Body of pancreas (tissue), 4 donors: ENCODE measurements at places on chromosomes 11 and 22. TPM values are rescaled to one million over a fixed set of nuclear protein-coding genes. Genes with fewer than 3 reads are reported as not detected.

Gene NRIP3
- total RNA-seq: 2.1 TPM

GRCh38 chr11:132310390-132311375 is 940.3 kb downstream of the NTM start:
- no peak for DNase-seq

Gene MMP7
- total RNA-seq: 105 TPM

Gene MMP11
- total RNA-seq: 1.0 TPM

DNA sequence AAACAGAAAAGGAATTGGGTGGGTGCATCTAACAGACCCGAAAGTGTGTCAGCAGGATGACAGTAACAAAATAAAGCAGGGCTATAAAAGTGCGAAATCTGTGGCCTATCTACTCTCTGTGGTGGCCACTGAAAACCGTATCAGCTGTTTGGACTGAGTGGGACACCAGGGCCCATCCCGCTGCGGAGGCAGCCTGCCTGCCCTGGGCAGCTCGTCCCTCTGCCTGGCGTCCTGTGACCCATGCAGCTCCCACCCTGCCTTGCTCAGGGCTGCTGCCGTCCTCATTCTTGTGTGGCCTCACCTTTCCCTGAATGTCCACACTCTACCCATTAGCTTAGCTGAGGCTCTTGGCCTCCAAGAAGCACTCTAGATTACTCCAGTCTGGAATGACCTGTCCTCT is 30.4 kb downstream of the CARS1 start:
- no peak for DNase-seq

DNA sequence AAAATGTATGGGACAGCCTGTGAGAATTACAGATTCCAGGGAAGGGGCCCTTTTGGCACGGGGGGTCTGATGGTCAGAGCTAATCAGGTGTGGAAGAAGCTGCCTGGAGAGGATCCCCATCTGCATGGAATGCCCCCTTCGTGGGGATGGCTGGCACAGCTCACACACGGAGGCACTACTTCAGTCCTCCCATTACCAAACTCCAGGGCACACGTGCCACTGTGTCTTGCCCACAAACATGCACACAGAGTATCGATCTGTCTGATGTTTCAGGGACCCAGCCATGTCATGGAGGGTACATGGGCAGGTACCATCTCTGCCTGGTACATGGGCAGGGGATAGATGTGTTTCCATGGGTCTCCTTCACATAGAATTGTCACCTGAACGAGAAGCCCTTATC is 14.7 kb downstream of the KCNQ1OT1 start:
- DNase-seq: peak; percentile 2

Gene GRAMD4
- 29.3 TPM for total RNA-seq

DNA sequence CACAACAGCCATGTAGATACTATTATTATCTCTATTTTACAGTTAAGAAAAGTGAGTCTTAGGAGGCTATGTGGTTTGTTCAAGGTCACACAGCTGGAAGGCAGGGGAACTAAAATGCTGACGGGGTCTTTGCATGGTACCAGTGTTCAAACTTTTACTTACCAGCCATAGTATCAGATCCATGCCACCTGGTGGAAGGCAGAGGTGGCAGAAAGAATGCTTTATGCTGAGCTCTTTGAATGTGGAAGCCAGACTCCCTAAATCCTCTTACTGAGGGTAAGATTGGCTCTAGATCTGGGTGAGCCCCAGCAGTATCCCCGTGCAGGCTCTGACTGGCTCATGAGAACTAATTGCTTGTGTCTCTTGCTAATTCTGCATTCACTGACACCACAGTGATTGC is 54.3 kb upstream of the NAV2 start:
- no peak for DNase-seq
